ENCODE measurements at places on chromosomes 5 and 9. TPM values are rescaled to one million over a fixed set of nuclear protein-coding genes. Genes with fewer than 3 reads are reported as not detected.

The RGS14 gene
- 27.6 TPM for polyA plus RNA-seq

The ADAMTSL2 gene
- polyA plus RNA-seq: 0.31 TPM

GRCh38 chr9:106228861-106229260 is 534.5 kb downstream of the TMEM38B start:
- no peak for DNase-seq

- DNase-seq: no peak
Observed at GRCh38 chr5:180736536-180736935, 3.3 kb downstream of the OR2Y1 start.

GRCh38 chr5:105503950-105504349 is 1941.4 kb upstream of the NUDT12 start:
- DNase-seq: no peak

DNA sequence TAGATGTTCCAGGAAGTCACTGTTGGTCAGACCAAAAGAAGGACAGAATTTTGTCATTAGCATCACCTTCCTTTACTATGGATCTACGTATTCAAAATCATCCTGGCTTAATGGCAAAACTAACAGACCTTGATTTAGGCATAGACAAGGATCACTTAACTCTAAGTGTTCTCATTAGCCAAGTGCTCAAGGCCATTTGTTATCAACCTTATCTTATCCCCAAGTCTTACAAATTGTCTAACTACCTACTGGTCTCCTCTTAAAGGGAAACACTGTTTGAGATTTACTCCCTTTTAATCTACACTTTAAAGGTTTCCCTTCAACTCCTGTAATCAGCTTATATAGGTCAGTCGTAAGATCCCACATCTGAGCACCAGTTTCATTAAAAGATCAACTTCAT is 1197.5 kb upstream of the C9orf72 start:
- peak; percentile 10 for DNase-seq

- DNase-seq: no peak
Observed at GRCh38 chr5:131223751-131224386, 40.0 kb upstream of the CDC42SE2 start.

The SLC6A3 gene
- polyA plus RNA-seq: not detected

GRCh38 chr5:172985596-172985995 is 2.0 kb downstream of the ATP6V0E1 start:
- no peak for DNase-seq

DNA sequence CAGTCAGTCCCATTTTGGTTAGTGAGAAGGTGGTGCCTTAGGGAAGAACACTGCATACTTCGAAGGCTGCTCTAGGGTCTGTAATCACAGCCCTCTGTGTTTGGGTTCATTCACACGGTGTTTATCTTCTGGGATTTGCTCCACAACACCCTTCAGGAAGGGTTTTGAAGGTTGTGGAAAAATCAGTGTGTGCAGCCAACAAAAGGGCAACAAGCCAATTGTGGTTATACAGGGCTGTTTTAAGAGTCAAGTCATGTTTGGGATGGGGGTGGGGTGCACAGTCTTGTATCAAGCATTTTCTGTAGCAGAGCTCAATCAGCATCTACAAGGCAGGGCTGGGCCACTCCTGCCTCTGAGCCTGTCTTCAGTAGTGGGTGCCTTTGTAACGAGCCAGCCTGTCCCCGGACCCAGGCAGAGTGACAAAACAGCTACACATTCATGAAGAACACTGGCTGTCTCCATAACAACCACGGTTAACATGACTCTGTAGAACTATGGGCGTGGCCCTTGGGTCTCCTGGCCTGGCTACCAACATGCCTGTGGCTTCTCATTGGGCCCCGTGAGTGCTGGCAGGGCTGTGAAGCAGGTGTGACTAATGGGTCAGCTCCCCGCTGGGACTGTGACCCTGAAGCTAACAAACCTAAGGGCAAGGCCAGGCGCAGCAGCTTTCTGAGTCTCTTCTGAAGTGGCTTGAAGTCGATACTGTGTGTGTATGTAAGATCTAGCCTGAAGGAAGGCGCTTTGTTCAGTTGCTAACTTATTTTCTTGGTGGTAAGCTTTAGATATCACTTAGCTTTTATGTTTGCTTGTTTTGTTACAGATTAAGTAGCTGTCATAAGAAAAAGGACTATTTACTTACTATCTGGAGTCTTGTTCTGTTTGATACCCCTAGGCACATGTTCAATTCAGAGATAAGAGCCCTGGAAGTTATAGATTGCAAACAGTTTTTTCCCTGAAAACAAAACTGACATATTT is 27.9 kb upstream of the GOLM1 start:
- peak; percentile 22 for DNase-seq
